ENCODE measurements at places on chromosomes 7 and 10.

- DNase-seq: no peak
Observed at GRCh38 chr7:87325576-87326370, 19.7 kb upstream of the CROT start.

DNA sequence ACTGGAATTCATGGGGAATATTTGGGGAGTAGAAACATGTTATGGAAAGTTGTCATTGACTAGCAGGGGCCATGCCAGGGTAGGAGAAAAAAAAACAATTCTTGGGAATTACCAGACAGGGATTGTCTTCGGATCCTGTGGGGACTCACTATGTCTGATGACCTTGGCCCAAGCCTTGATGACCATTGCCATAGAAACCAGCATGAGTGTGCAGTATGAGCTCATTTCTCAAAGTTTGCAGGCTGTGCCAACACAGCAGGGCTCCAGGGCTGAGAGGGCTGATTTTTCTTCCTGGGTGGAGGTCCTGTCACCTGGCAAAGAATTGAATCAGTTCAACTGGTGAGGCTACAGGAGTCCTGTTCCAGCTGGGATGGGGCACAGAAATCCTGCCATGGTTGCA lies 198.3 kb downstream of the ADRA2A start:
- DNase-seq: no peak

DNA sequence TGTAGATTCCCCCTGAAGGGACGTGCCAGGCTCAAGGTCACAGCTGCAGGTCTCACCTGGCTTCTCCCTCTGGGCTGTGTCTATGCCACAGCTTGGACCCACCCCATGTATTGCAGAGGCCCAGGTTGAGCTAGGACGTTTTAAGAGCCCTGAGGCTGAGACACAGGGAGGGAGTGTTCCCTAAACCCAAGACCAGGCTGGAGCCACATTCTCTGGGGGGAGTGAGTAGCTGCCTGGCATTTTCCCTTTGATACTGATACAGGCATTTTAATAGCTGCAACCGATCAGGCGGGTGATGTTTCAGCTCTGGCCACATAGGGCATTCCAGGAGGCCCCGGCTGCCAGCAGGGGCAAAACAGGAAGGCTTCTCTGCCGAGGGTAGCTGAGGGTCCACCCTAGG lies 13.4 kb downstream of the COL13A1 start:
- no peak for DNase-seq

DNA sequence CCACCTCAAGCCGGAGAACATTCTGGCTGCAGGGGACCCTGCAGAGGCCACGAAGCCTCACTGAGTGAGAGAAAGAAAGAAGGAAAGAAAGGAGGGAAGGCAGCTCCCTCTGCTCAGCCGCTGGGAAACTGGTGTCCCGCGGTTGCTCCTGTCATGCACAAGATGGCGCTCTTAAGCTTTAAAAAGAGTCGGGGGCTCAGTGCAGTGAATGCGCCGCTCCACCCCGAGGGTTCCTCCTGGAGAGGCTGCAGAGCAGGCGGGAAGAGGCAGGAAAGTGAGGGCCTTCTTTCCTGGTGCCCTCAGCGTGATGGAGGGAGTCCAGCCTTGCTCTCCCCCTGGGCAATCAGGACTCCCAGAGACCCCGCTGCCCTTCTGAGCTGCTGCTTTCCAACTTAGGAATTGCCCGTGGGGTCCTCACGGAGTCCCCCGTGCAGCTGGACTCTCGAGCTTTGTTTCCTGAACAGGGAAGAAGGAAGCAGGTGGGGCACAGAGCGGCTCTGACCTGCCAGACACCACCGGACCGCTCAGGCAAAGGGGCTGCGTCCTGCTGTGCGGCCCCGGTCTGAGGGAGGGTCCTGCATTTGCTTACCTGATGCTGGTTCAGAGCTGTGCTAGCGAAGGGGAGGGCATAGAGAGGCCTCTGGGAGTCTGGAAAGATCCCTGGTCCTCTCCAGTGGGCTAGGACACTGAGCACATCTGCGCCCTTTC lies 141.9 kb upstream of the MKI67 start:
- peak; percentile 10 for DNase-seq

DNA sequence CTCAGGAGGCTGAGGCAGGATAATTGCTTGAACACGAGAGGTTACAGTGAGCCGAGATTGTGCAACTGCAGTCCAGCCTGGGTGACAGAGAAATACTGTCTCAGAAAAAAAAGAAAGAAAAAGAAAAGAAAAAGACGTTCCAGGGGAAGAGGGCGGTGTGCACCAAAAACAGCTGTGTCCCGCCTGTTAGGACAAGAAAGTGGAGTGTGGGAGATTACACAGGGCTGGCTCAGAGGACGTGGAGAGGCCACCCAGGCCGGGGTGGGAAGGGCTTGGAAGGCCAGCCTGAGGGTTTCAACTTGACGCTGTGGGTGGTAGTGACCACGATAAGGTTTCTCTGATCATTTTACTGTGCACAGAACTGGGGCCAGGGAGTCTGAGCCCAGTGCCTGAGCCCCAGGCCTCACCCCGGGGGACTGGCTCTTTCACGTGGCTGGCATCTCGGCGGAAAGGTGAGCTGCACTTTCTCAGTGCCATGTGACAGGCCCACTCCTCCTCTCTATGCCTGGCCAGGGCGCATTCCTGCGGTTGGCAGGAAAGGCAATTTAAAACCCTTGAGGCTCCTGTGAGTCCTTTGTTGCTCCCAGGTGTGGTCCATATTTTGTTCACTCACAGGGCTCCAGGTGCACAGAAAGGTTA lies 13.9 kb downstream of the RHBDD2 start:
- no peak for DNase-seq

DNA sequence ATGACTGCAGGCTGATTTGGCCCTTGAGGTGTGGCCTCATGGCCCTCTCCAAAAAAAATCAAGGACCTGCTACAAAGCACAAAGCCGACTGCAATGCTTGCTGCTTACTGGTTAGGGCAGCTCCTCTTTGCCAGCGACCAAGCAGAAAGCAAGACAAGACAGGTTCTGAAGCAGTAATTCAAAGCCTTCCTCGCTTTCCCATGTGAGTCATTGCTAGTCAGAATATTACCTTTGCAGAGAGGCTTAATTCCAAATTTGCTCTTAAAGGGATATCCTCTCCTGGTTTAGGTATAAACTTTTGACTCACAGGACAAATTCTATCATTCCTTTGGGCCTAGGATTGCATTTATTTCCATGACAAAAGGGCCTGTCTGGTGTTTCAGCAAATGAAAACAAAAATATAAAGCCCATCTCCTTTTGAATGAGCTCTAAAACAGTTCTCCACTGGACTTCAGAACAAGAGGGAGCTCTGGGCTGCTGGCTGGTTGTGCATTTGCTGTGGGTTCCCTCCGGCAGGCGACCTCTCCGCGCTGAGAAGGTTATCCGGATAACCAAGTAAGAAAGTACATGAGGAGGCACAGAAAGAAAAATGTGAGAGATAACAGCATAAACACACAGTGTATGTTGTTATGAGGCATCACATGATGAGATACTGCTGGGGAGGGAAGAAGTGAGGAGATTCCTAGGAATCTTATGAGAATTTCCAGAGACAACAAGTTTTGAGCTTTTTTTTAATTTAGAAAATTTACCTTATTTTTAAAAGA lies 90.8 kb downstream of the EGFR start:
- DNase-seq: no peak

DNA sequence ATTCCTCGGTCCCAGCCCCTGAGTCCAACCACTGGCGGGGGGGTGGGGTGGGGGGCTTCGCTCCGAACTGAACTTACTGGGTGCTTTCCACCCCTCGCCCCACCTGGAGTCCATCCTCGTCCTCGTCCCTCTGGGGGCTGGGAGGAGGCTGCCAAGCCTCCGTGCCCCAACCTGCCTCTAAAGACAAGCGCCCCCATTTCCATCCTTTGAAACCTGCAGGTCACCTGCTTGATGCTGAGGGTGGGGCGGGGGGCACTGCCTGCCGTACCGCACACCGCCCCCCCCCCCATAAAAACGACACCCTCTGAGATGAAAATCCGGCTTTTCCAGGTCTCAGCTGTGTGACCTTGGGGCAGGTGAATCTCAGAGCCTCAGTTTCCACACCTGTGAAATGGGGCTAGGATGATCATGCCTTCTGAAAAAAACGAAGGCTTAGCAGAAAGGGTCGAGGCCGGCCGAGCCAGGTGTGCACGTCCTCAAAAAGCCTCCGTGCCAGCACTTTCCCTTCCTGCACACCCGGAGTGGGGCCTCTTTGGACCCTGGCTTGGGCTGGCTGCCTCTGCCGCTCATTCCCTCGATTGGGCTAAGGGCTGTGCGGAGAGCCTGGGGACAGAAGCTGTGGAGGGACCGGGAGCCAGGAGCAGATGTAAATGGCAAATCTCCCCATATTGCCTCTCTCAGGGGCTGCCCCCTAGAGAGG lies 967 bp downstream of the ELFN1 start:
- DNase-seq: no peak

- no peak for DNase-seq
Observed at GRCh38 chr10:88147000-88147798, 283.8 kb downstream of the PTEN start.

Measured in hypothalamus (tissue), 51 donors.